Spleen (tissue), 13 donors: ENCODE measurements at places on chromosomes 1 and 21. TPM values are rescaled to one million over a fixed set of nuclear protein-coding genes. Genes with fewer than 3 reads are reported as not detected.

- no peaks in the 10 kb centered on the region for H3K27me3 ChIP-seq
- H3K4me1 ChIP-seq, result no peaks in the 10 kb centered on the region
- no peak overlapping the region for H3K27ac ChIP-seq
- DNase-seq, result no peak
- H3K36me3 ChIP-seq, result no peaks in the 10 kb centered on the region
Observed at GRCh38 chr1:208433971-208434370, 189.8 kb upstream of the PLXNA2 start.

- peak overlapping the region; percentile 55 for H3K27ac ChIP-seq
- H3K4me1 ChIP-seq, result peaks cover 21% of the 10 kb centered on the region
- no peaks in the 10 kb centered on the region for H3K27me3 ChIP-seq
- no peak overlapping the region for H3K4me3 ChIP-seq
- peaks cover 11% of the 10 kb centered on the region for H3K36me3 ChIP-seq
Observed at GRCh38 chr21:36163750-36164741, 7.4 kb downstream of the DOP1B start.

The ATAD3C gene
- total RNA-seq, result 0.57 TPM

GRCh38 chr1:35448344-35448801 is 108.8 kb downstream of the KIAA0319L start:
- H3K27me3 ChIP-seq, result no peaks in the 10 kb centered on the region
- DNase-seq, result no peak
- no peak overlapping the region for H3K4me3 ChIP-seq
- peaks cover 83% of the 10 kb centered on the region for H3K36me3 ChIP-seq
- peaks cover 9% of the 10 kb centered on the region for H3K4me1 ChIP-seq

The RIMS3 gene
- total RNA-seq, result 6.8 TPM

DNA sequence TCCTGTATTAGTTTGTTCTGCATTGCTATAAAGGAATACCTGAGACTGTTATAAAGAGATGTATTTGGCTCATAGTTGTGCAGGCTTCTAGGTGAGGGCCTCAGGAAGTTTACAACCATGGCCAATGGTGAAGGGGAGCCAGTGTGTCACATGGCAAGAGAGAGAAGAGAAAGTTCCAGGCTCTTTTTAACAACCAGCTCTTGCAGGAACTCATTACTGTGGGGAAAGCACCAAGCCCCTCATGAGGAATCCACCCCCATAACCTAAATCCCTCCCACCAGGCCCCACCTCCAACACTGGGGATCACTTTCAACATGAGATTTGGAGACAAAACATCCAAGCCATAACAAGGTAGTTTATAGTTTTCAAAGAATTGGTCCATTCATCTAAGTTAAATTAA is 5.0 kb upstream of the MEAF6 start:
- H3K4me3 ChIP-seq, result no peak overlapping the region
- DNase-seq, result no peak
- no peak overlapping the region for H3K27ac ChIP-seq
- no peaks in the 10 kb centered on the region for H3K27me3 ChIP-seq
- H3K4me1 ChIP-seq, result peaks cover 7% of the 10 kb centered on the region

GRCh38 chr1:31483012-31483946 is 70.3 kb downstream of the SERINC2 start:
- no peaks in the 10 kb centered on the region for H3K27me3 ChIP-seq
- H3K36me3 ChIP-seq, result no peaks in the 10 kb centered on the region
- no peak overlapping the region for H3K4me3 ChIP-seq
- no peak overlapping the region for H3K27ac ChIP-seq

DNA sequence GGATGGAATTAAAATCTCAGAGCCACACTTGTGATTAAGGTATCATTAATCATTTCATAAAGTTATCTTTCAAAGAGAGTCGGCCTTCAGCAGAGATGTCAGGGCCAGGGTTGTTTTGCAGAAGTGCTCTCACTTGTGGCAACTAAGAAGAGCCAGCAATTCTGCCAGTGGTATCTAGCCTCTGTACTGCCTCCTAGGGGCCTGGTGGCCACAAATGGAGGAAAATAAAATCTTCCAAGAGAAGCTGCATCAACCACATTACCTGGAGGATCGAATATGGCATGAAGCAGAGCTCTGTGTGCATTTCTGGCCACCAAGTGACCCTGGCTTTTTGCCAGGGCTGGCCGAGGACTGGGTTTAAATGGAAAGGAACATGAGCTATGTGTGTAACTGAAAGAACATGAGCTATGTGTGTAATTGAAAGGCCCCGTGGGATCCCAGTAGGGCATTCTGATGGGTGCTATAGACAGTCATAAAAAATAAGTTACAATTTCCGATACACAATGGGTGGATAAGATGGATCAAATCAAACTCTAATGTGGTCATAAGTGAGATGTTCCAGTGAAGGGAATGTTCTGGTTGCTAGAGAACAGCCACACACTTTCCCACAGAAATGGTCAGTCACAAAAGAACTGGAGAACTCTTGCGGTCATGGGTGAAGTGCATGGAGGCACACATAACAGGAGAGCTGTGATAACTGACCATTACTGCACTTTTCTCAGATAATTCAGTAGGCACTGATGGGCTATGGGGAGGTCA is 335.8 kb downstream of the CAMTA1 start:
- DNase-seq, result no peak
- no peaks in the 10 kb centered on the region for H3K4me1 ChIP-seq
- H3K27me3 ChIP-seq, result no peaks in the 10 kb centered on the region
- no peaks in the 10 kb centered on the region for H3K36me3 ChIP-seq

- no peaks in the 10 kb centered on the region for H3K36me3 ChIP-seq
- no peak within 1 kb of the TSS for H3K4me3 ChIP-seq
- no peak within 1 kb of the TSS for H3K27ac ChIP-seq
- H3K4me1 ChIP-seq, result no peaks in the 10 kb centered on the region
- no peak for DNase-seq
- peaks cover 20% of the 10 kb centered on the region for H3K27me3 ChIP-seq
Observed at GRCh38 chr1:183185941-183186490, at the start of gene LAMC2. LAMC2 (plus strand) TSS chr1:183186264; CDS start chr1:183186353, 89 bp downstream.
